ENCODE measurements at places on chromosomes 1 and 21. TPM values are rescaled to one million over a fixed set of nuclear protein-coding genes. Genes with fewer than 3 reads are reported as not detected.
A peak's percentile ranks its signal among the peaks of the same experiment; 100 is the strongest.

The SPRR2G gene
- not detected for total RNA-seq

- DNase-seq = no peak
These were observed 57.4 kb downstream of the PTPRC start for GRCh38 chr1:198696211-198696610.

- DNase-seq = no peak
These were observed 68.7 kb upstream of the LRIF1 start for GRCh38 chr1:111032295-111032897.

The SEMA4A gene
- 8.4 TPM for total RNA-seq

The OR2L3 gene
- 0.13 TPM for total RNA-seq

DNA sequence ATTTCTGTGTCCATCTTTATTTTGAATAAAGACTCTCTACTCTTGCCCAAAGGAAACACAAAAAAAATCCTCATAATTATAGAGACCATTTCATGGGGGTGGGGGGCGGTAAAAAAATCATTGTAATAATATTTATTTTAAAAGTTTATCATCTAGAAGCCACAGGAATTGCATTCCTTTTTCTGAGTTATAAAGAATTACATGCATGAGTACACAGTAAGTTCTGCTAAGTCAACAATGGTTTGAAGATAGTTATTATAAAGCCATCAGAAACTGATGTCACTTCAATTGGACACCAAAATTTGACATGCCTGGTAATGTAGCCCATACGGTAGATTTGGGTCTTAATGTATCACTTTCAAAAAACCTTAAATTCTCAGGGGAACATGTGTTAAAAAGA is 478.1 kb upstream of the NR5A2 start:
- no peak for DNase-seq

- no peak for DNase-seq
These were observed 87.3 kb upstream of the TLR5 start for GRCh38 chr1:223230161-223230881.

The FCRL5 gene
- 0.36 TPM for total RNA-seq

GRCh38 chr1:203126866-203127665 is 460 bp upstream of the ADORA1 start:
- peak; percentile 38 for DNase-seq

The CFAP107 gene
- total RNA-seq = not detected

DNA sequence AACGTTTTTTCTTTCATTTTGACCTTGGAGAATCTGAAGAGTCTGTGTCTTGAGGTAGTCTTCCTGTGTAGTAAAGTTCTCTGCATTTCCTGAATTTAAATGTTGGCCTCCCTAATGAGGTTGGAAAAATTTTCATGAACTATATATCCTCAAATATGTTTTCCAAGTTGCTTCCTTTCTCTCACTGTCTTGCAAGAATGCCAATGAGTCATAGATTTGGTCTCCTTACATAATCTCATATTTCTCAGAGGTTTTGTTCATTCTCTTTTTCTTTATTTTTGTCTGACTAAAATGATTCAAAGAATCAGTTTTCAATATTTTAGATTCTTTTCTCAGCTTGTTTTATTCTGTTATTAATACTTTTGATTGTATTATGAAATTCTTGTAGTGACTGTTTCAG is 87.6 kb downstream of the DRAM2 start:
- DNase-seq = no peak

- DNase-seq = no peak
These were observed 20.0 kb upstream of the FCER1A start for GRCh38 chr1:159282118-159282517.

DNA sequence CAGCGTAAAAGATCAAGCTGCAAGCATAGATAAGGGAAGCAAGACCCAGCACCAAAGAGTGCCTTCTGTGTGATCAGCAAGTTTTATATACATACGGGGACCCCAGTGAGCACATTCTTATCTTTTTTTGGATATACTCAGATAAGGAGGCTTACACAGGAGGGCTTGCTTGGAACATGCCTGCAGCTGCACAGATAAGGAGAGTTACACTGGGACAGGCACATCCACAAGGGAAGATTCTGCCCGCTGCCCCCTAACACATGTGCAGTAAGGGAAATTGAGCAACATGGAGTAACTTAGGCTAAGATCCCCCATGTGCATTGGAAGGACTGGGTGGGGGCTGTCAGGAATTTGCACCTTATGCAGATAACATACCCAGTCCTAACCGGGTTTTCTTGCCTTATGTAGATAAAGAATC is 1334.8 kb downstream of the MRPL39 start:
- no peak for DNase-seq

DNA sequence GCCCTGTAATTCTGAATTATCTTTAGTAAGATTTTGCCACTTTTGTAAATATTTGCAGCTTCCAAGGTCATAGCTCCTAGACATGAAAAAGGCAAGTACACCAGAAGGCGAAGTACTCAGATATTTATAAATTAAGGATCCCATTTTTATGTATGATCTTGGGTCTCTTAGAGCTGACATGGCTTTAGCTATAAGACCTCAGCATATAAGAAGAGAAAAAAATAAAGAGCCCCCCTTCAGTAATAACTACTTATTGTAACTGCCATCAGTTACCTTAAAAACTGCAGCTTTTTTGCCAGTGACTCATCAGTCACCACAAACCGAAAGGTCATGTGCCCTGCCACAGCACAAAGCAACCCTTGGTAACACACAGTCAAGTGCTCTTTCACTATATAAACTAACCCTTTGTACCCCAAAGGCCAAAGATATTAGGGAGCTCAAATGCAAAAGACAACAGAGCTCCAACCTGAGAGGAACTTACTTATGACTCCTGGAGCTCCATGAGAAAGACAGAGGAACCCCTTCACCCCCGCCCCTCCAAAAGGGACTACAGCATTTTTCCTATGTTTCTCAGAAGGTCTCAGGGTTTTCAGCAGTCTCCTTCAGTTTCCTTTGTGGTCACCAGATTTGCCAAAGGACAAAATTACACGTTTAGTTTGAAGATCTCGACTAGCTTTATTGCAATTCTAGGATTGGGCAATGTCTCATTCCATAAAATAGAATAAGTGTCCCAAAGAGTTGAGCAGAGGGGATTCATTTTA is 219.8 kb upstream of the DUSP10 start:
- DNase-seq = no peak

GRCh38 chr1:42993502-42994136 is 35.0 kb upstream of the SLC2A1 start:
- no peak for DNase-seq

GRCh38 chr1:45221716-45222115 is 15.3 kb upstream of the ZSWIM5 start:
- no peak for DNase-seq

The PYHIN1 gene
- 7.8 TPM for total RNA-seq

- DNase-seq = no peak
These were observed 2.0 kb upstream of the CD101 start for GRCh38 chr1:116999596-116999995.

- no peak for DNase-seq
These were observed 8.9 kb downstream of the LSS start for GRCh38 chr21:46219591-46220239.

GRCh38 chr1:109271458-109271857 is 11.5 kb downstream of the PSRC1 start:
- DNase-seq = no peak

- DNase-seq = no peak
These were observed 11.5 kb downstream of the TMPRSS3 start for GRCh38 chr21:42384156-42384945.

The GABRD gene
- total RNA-seq = not detected

GRCh38 chr1:224116131-224116530 is 2.2 kb downstream of the FBXO28 start:
- no peak for DNase-seq

DNA sequence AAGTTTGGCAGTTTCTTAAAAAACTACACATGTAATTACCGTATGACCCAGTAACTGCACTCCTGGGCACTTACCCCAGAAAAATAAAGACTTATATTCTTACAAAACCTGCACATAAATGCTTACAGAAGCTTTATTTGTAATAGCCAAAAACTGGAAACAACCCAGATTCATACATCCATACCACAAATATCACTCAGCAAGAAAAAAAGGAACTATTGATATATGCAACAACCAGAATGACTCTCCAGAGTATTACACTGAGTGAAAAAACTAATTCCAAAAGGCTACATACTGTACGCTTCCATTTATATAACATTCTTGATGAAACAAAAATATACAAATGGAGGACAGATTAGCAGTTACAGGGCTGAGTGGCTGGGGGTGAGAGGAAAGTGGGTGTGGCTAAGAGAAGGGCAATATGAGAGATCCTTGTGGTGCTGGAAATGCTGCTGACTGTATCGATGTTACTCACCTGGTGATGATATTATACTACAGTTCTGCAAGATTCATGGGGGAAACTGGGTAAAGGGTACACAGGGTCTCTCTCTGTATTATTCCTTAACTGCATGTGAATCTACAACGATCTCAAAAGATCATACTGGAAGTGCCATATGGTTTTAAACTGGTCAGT is 96.0 kb upstream of the GNG4 start:
- DNase-seq = no peak

- peak; percentile 87 for DNase-seq
These were observed 4.2 kb upstream of the ADORA3 start for GRCh38 chr1:111507411-111508201.

- DNase-seq = no peak
These were observed 25.2 kb upstream of the DYRK1A start for GRCh38 chr21:37341254-37341960.
